Mammary epithelial cell (primary cell): ENCODE measurements at places on chromosomes 5 and 9.

DNA sequence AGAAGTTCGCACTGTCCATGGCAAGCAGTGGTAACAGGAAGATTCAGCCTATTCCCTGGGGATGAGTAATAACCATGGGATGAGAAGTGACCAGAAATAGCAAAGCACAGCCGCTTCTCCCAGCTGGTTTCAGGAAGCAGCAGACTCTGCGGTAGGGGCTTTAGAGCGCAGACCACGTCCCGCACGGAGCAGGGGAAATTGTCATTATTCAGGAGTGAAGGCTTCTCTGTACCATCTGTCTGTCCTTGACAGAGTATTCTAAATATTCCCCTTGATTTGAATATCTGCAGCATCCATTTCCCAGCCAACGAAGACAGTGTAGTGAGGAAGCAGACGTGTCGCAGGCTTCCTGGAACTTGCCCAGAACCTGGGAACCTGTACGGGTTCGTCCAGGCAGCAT lies 159.6 kb downstream of the NXNL2 start:
- DNase-seq = no peak

- peak; percentile 40 for DNase-seq
Observed at GRCh38 chr9:96441798-96442445, 8.0 kb upstream of the HABP4 start.

DNA sequence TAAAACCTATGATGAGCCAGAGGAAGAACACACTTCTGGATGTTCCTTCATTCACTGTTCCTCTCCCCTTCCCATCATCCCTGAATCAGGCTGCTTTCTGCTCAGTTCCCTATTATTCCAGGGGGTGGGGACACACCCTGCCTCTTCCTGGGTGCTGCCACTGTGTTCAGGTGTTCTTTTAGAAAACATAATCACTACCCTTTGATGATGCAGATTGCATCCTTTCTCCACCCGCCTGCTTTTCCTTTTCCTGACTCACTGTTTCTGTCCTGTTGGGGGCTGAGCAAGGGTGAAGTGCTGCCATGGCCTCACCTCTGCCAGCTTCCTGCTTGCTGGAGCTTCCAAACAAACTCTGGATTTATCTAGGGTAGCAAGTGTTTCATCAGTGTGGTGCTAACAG lies 331.9 kb upstream of the GRIA1 start:
- DNase-seq = peak; percentile 79

DNA sequence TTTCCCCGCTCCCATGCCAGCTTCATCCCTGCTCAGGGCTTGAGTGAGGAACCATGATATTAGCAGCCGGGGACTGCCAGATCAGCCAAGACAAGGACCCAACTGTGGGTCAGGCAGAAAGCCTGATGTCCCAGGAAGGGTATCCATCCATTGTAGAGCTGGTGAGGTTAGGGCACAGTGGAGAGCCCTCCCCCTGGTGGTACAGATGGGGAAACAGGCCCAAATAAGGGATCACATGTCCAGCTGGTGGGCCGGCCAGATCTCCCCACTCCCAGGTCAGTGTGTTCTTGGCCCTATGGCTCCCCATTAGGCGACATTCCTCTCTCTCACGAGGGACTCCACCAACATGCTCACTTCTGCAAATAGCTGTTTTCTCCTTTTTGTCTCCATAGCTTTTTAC lies 9.0 kb downstream of the CDX1 start:
- DNase-seq = no peak

- DNase-seq = no peak
Observed at GRCh38 chr9:131808291-131808690, 68.4 kb upstream of the RAPGEF1 start.

GRCh38 chr9:128078504-128079434 lies 10.7 kb downstream of the SLC25A25 start:
- peak; percentile 50 for DNase-seq

GRCh38 chr5:40628407-40628806 lies 51.3 kb upstream of the PTGER4 start:
- no peak for DNase-seq
